ENCODE measurements at places on chromosomes 13 and 19.
A peak's percentile ranks its signal among the peaks of the same experiment; 100 is the strongest.

DNA sequence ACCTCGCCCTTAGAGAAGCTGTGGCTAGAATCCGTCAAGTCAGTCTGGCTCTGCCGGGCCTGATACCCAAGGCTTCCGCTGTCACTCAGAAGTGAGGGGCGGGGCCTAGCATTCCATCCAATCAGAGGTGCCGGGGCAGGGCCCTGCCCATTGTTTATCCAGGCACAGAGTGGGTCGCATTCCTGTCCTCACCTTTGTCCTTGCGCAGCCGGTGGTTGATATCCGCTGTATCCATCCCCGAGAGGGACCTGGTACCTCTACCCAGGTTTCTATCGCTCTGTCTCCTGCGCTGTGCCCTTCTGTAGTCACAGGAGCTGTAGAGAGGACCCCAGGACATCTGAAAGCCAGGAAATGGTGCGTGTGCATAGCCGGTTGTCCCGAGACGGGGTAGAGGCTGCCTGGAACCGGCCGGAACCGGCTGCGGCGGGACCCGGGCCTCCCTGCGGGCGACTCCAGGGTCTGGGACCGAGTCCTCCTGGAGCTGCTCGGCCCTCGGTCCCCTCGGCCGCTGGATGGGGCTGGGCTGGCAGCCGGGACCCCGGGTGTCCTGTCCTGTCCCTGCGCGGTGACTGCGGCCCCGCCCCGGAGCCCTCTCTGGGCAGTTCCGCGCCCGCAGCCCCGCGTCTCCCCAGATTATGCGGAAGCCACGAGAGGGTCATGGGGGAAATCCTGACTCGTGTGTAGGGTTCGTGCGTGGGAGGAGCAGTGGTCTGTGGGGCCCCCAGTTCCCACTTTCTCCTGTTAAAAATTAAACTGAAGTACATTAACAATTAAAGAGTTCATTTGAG is at the start of gene ZNF763:
ZNF763 (plus strand) TSS at position 183 of the 788 bp plus-strand sequence; CDS start at position 352, 169 bp downstream.
- peak; percentile 51 for DNase-seq

DNA sequence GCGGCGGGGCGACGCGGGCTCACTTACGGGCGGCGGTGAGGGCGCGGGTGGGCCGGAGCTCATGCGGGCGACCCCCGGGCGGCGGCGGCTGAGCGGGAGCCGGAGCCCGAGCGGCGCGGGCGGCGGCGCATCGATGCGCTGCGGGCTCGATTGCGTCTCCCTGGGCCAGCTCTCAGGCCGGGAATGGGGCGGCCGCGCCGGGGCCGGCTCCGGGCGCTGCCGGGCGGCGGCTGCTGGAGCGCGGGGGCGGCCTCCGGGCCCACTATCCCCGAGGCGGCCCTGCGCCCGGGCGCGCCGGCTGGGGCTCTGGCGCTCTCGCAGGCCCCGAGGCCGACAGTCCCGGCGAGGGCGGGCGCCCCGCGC is 1.4 kb upstream of the TSHZ3 start:
- DNase-seq, result no peak

GRCh38 chr13:113791226-113791625 is 32.2 kb downstream of the TMEM255B start:
- DNase-seq, result no peak

DNA sequence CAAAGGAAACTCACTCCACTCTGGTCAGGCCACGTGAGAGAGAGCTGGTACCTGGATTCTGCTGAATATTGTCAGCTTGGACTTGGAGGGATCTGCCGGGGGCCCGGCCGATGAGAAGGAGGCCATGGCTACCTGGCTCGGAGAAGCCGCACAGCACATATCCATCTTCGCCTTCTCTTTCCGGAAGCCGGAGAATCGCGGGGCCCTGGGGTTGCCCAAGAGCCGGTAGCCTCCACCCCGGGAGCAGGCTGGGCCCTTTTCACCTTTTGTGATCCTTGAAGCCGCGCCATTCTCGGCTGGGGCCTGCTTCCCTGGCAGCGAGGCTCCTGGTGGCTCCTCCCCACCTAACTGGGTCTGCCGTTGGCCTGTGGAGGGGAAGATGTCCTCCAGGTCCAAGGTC is 28.9 kb downstream of the ZNF541 start:
- no peak for DNase-seq

GRCh38 chr19:19081642-19082151 is 17.9 kb downstream of the SLC25A42 start:
- no peak for DNase-seq

All from AG09319 (cell line).